ENCODE measurements at places on chromosomes 11 and 22.

DNA sequence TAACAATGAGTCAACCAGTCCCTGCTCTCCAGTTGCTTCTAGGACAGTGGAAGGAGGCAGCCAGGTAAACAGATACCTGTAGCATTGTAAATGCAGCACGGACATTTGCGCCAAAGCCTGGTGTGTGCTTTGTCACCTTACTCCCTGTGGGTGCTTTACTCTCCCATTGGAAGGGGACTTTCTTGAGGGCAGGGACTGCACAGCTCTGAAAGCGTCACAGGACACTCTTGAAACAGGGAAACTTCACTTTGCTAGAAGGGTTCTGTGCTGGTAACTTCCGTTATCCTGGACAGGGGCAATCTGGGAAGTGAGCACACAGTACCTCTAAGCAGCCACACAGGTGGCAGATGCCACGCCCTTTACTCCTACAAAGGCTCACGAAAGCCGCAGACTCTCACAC, 99.8 kb downstream of the MYO18B start:
- no peak for DNase-seq

GRCh38 chr11:75536786-75537641, 11.3 kb upstream of the GDPD5 start:
- DNase-seq = peak; percentile 16

DNA sequence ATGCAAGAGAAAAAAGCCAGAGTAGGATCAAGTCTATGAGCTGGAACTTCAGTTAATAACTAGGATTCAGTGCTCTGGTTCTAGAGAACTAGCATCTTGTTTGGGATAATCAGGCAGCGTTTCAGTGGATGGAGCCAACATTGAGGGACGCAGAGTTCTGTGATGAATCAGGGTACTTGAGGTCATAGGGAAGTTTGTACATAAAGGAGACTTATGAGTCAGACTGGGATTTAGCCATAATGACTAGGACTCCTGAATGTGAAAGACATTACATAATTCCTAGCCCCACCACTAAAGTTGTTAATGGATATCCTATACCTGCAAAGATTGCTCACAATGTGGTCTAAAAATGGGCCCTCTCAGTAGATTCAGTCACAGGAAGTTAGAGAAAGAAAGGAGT, 6.8 kb downstream of the SLN start:
- no peak for DNase-seq

- DNase-seq = no peak
These were observed 13.6 kb downstream of the UCP2 start for GRCh38 chr11:73969091-73969490.

- DNase-seq = no peak
These were observed 23.0 kb downstream of the ZNF202 start for GRCh38 chr11:123718469-123718868.

- peak; percentile 1 for DNase-seq
These were observed 90.3 kb upstream of the PITPNB start for GRCh38 chr22:28009272-28009827.

DNA sequence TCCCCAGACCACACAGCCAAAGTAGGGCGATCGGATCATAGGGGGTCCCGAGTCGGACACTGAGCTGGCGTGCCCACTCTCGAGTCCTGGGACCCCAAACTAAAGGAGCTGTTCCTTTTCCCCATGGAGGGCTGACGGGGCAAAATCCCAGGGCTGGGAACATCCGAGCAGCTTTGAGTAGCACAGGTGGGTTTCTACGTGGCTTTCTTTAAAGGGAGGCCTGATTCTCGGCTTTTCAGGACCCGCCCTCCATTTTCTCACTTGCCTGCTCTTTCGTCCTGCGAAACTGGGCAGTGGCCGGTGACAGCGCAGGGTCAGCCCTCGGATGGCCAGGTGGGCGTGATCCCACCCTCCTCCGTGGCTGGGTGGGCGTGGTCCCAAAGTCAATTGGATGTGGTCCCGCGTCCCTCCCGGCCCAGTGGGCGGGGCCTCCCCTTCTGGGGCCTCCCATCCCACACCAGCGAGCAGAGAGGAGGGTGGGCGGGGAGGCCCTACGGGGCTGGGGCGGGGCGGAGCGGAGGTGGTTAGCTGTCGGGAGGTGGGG, 17.5 kb upstream of the TXNRD2 start:
- DNase-seq = no peak

DNA sequence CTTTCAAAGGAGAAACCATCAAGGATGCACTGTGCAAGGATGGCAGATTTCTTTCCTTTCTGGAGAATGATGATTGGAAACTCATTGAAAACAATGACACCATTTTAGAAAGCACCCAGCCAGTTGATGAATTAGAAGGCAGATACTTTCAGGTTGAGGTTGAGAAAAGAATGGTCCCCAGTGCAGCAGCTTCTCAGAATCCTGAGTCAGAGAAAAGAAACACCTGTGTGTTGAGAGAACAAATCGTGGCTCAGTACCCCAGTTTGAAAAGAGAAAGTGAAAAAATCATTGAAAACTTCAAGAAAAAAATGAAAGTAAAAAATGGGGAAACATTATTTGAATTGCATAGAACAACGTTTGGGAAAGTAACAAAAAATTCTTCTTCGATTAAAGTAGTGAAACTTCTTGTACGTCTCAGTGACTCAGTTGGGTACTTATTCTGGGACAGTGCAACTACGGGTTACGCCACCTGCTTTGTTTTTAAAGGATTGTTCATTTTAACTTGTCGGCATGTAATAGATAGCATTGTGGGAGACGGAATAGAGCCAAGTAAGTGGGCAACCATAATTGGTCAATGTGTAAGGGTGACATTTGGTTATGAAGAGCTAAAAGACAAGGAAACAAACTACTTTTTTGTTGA, 9.8 kb downstream of the FAM111A start:
- no peak for DNase-seq

DNA sequence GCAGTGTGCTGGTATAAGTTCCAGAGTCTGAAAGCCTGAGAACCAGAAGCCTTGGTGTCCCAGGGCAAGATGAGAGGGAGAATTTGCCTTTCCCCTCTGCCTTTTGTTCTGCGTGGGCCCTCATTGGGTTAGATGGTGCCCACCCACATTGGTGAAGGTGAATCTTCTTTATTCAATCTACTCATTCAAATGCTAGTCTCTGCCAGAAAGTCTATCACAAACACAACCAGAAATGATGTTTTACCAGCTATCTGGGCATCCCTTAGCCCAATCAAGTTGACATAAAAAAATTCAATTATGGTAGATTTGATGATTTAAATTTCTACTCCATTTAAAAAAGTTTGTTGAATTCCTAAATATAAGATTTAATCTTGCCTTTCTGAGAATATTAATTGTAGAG, 22.2 kb downstream of the CSTPP1 start:
- no peak for DNase-seq

- no peak for DNase-seq
These were observed 17.1 kb upstream of the IFITM3 start for GRCh38 chr11:337711-338110.

GRCh38 chr11:94196363-94196762, 67.7 kb downstream of the PANX1 start:
- no peak for DNase-seq

- no peak for DNase-seq
These were observed 36.6 kb downstream of the RPL27A start for GRCh38 chr11:8719211-8719649.

DNA sequence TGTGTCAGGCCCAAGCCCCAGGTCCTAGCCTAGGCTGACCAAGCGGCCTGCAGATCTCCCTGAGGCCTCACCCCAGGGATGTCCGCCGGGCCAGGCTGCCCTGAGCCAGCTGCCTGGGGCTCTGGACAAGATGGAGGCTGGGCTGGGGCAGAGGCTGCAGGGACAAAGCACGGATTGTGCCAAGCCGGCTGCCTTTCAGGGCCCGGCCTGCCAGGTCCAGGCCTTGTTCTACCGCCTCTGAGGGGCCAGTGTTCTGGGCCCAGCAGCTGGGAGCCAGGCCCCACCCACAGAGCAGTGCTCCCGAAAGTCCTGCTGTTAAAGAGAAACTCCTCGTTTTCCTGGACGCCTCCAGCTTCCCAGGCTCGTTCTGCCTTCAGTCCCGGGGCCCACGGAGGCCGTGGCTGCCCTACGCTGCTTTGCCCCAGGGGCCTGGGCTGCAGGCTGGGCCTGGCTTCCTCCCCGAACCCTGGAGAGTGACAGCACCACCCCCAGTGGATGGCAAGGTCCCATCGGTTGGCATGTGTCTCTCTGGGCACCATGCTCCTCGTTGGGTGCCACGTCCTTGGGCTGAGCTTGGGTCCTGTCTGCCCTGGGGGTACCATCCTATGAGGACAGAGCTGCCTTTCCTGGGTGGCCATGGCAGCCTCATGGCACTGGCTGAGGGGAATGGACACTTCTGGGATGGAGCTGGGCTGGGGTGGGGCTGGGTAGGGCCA, 7.6 kb downstream of the BRSK2 start:
- DNase-seq = no peak

- DNase-seq = no peak
These were observed 9.2 kb downstream of the TCF20 start for GRCh38 chr22:42261296-42261695.

DNA sequence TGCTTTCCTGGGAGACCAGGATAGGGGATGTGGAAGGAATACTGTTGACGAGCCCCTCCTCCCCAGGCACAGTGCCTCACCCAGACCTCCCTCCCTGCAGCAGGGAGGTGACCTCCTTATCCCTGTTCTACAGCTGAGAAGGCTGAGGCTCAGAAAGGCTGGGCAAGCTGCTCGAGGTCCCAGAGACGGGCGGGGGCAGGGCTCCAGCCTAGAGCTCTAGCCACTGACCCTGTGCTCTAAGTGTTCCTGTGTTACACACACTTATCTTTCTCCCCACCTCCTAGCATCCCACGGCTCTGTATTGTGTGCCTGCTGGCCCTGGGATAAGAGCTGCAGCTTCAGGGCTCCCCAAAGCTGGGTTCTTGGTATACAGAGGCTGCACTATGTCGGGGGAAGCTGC, 7.9 kb downstream of the CCDC134 start:
- no peak for DNase-seq

DNA sequence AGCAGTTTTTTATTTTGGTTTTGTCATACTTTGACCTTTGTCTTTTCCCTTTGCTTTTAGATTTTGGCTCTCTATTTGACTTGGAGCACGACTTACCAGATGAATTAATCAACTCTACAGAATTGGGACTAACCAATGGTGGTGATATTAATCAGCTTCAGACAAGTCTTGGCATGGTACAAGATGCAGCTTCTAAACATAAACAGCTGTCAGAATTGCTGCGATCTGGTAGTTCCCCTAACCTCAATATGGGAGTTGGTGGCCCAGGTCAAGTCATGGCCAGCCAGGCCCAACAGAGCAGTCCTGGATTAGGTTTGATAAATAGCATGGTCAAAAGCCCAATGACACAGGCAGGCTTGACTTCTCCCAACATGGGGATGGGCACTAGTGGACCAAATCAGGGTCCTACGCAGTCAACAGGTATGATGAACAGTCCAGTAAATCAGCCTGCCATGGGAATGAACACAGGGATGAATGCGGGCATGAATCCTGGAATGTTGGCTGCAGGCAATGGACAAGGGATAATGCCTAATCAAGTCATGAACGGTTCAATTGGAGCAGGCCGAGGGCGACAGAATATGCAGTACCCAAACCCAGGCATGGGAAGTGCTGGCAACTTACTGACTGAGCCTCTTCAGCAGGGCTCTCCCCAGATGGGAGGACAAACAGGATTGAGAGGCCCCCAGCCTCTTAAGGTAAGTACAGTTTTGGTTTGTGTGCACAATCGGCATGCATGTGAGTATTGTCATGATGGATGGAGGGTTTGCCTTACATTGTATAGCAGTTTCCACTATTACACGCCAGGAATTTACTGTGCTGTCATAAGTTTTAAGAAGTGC, 25.0 kb downstream of the EP300 start:
- no peak for DNase-seq

- DNase-seq = no peak
These were observed 25.2 kb downstream of the ALKBH3 start for GRCh38 chr11:43905813-43906241.

- no peak for DNase-seq
These were observed 90.9 kb upstream of the TP53I11 start for GRCh38 chr11:45041596-45041995.

Data from GF-D8 (cell line).